ENCODE measurements at places on chromosomes 11 and 22. TPM values are rescaled to one million over a fixed set of nuclear protein-coding genes. Genes with fewer than 3 reads are reported as not detected.

KIAA0930 gene
- 131 TPM for total RNA-seq

MMP8 gene
- not detected for total RNA-seq

TSPAN32 gene
- total RNA-seq: not detected

DNA sequence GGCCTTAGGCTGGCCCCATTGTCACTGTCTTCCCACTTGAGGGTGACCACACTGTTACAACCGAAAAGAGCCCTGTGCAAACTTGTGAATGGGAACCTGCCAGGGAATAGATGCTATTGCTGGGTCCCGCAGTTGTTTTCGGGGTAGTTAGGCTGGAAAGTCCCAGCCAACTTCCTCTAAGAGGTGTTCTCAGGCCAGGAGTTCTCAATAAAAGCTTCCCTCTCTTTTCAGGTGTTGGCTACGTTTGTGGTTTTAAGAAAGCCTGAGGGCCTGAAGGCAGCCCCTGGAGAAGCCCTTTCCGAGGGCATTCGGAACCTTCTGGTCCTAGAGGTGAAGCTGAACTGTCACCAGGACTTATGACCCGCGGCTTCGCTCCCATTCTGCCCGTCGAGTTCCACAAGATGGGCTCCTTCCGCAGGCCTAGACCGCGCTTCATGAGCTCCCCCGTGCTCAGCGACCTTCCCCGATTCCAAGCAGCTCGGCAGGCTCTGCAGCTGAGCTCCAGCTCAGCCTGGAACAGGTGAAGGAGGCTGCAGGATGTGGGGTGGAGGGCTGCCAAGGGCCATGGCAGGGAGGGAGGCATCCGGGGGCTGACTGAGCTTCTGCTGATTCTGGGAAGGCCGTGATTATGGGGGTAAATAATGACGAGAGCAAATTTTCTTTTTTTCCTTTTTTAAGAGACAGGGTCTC lies 104.8 kb downstream of the PRR5L start:
- DNase-seq: no peak

DNA sequence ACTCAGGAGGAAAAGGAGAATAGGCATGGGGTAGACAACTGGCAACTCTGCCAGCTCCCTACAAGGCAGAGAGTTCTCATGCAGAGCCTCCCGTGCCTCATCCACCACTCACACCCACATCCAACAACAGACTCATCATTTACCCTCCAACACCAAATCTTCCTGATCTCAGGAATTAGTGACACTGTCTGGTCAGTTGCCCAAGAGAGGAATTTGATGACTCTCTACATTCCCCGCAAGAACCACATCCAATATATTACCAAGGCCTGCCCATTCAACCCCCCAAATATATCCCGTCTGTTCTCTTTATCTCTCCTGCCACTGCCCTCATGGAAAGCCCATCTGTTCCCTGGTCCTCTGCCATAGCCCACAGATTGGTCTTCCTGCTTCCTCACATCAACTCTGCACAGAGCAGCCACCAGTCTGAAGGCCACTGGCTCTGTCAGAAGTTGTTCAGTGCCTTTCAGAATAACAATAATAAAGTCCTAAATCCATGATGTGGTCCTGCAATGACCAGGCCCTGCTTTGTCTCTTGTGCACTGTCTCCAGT lies 57.5 kb upstream of the CD82 start:
- DNase-seq: no peak

All from Caki2 (cell line).